Right kidney (tissue), 9 donors: ENCODE measurements at places on chromosomes 5 and 9.
A peak's percentile ranks its signal among the peaks of the same experiment; 100 is the strongest.

DNA sequence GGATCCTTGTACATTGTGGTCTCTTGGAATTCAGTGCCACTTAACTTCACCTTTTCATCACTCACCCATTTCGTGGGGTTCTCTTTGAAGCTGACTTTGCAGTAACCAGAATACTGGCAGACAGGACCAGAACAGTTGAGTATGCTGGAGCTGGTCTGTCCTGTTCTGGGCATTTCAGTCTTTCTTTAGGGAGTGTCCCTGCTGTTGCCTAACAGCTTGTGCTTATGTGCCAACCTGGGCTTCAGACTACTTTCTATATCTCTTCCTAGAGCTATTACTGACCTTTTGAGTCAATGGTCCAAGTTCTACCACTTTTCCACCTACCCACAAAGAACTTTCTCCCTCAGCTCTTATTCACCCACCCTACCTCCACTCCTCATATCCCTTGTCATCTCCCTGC, 10.0 kb upstream of the INSL6 start:
- DNase-seq: no peak

GRCh38 chr5:176389135-176390123, 878 bp downstream of the HIGD2A start:
- DNase-seq: peak; percentile 96

DNA sequence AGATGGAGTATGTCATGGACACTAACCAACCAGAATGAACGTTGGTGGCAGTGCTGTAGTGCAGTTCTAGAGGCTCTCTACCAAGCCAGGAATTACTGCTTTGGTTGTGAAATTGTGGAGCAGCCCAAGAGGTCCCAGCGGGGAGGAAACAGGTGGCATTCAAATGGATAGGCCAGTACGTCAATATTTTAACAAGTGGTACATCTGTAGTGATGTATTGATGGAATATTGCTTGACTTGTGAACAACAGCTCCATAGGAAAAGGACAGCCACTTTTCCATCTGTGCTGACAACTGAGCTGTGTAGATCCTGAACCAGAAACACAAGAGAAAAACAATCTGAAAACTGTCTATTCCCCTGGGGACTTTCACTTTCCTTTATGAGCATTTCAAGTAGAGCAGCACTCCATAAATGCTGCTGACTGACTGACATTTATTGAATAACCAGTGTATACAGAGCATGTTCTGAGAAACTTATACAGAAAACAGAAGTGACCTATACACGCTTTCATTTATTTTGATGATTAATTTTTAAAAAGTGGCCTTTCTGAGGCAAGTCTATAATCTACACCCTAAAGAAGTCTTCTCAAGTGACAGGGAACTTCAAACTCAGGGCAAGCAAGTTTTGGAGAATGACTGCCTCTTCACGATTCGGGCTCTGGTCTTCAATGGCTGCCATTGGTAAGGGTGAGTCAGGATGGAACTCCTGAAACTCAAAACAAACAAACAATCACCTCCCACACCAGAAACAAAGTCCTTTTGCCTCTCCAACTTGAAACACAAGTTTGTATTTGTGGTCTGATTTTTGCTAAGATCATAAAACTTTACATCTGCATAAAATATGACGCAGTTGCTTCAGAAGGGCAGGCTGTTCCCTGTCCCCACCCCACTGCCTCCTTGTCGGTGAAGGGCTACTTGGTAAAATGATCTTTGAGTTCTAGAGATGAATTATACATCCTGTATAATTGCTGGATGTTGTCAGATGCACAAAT, 362.4 kb downstream of the NDUFS4 start:
- no peak for DNase-seq

DNA sequence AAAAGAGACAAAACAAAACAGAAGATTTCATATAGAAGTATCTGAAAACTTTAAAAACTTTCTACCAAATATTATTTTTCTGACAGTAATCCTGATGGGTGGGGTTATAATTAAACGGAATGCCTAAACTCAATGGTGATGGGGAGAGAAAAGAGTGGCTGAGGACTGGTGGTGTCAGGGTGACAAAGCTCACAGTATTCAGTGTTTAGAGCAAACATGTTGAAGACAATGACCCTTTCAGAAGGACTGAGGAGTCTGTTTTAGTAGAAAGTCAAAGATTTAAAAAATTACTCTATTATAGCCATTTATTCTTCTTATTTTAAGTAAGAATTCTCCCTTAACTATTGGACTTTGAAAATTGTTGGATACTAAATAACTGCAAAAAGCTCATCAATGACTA, 1144.0 kb downstream of the TAF11L14 start:
- DNase-seq: no peak

- no peak for DNase-seq
These were observed 15.4 kb downstream of the REEP5 start for GRCh38 chr5:112906637-112907036.

- no peak for DNase-seq
These were observed 50.4 kb upstream of the IRX2 start for GRCh38 chr5:2801577-2802525.

- DNase-seq: peak; percentile 91
These were observed 1.0 kb downstream of the MATR3 start for GRCh38 chr5:139294374-139295165.

DNA sequence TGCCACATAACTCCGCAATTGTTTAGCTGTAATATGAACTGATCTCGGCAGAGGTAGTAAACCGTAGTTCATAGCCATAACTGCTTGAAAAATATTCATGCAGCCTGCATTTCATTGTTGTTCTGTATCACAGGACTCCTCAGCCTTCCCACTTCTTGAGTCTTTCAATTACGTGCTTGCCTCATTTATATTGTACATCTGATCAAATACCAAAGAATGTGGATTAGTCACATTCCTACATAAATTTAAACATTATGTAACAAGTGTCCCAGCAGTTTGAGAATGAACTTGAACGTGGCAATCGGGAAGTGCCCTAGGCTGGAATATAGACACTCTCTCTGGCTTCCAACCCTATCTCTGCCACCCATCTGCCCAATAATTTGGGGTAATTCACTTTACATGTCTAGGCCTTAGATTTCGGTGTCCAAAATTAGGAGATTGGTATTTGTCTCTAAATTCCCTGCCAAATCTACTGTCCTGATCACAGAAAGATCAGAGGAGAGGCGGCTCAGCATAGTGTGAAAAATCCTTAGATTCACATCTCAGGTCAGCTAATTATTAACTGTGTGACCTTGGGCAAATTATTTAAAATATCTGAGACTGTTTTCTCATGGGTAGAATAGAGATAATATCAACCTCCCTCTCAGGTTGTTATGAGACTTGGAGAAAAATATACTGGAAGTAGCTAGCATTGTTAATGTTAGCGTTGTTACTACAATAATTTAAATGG, 215.1 kb upstream of the RFX3 start:
- DNase-seq: peak; percentile 11

DNA sequence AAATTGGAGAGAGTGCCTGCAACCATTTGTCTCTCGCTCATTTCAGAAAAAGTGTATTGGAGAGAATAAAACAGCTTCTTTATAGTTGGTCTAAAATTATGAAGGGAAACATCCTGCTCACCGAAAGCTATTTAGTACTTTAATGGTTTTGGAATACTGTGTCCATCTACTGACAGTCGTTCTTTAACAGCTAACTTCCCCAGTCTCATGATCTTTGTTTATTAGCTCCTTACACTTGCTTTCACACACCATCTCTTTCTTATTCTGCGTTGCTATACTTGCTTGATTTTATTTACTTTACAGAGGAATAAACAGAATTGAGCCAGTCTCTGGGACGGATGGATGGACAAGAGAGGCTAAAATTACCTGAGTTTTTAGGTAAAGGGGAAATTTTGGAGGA, 229.3 kb downstream of the CCDC171 start:
- DNase-seq: no peak

- DNase-seq: no peak
These were observed 252.3 kb upstream of the ADRA1B start for GRCh38 chr5:159663986-159664385.

- no peak for DNase-seq
These were observed 21.5 kb upstream of the COL5A1 start for GRCh38 chr9:134619983-134620661.

DNA sequence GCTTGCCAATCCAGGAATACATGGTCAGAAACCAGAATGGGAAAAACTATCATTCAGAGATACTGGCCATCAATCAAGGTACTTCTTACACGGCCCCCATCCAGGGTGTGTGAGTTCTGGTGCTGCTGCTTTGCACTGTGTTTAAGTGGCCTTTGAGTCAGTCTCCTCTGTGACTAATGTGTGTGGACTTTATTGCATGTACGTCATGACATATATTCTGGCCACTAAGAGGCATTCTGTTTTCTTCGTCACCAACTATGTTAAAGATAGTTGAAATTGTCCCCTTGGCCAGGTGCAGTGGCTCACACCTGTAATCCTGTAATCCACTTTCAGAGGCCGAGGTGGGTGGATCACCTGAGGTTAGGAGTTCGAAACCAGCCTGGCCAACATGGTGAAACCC, 8.5 kb downstream of the EXOSC3 start:
- DNase-seq: no peak

DNA sequence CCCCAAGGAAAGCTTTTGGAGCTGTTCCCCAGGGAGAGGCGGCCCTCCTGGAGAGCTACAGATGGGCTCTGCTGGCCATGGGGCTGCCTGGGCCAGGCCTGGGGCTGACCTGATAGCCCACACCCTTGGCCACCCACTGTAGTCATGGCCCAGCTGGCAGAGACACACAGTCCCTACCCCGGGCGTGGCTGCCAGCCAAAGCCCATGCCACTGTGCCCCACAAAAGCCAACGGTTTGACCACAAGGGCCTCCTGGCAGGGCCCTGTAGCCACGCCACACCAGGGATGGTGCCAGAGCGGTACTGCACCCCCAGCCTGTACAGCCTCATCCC, 15.2 kb downstream of the NACC2 start:
- no peak for DNase-seq

GRCh38 chr5:111172504-111172903, 51.7 kb upstream of the CAMK4 start:
- no peak for DNase-seq

- no peak for DNase-seq
These were observed 423.8 kb upstream of the SLC30A5 start for GRCh38 chr5:68669864-68670575.

DNA sequence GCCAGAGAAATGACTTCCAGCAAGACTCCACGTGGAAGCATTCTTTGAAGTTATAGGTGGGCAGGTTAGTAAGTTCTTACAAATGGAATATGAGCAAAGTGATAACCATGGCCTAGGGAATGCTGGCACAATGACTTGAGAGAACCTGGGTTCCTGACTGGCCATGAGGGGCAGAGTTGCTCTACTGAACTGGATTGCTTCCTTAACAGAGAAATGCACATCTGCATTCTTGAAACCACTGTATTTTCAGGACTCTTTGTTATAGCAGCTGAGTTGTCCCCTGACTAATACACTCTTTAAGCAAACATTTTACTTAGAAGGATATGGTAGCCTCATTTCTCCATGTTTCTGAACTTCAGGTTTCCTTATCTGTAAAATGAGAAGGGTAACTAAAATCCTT, 108.3 kb upstream of the GNA14 start:
- DNase-seq: no peak

DNA sequence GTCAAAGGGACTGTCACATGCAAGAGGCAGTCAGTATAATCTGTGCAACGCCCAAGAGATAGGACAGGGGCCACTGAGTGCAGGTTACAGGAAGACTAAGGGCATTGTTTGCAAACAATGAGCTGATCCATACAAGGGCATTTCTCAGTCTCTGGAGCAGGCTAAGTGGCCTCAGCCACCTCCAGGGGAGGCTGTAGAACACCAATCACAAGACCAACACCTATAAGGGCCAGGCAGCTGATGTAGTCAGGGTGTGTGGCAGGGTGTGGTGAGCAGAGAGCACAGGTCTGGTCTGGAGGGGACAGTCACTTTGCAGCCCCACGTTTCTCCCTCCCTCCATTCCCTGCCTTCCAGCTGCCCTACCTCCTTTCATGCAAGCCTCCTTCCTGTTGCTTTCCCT, 83.2 kb upstream of the ADRA1B start:
- DNase-seq: no peak

GRCh38 chr5:150622157-150622556, 18.3 kb upstream of the SYNPO start:
- no peak for DNase-seq

GRCh38 chr5:71974622-71975021, 132.7 kb upstream of the MAP1B start:
- DNase-seq: no peak

GRCh38 chr5:82912462-82912861, 164.7 kb downstream of the TMEM167A start:
- no peak for DNase-seq

GRCh38 chr9:124202447-124202971, 55.2 kb upstream of the NEK6 start:
- DNase-seq: no peak

GRCh38 chr5:84292788-84293653, 91.7 kb downstream of the EDIL3 start:
- no peak for DNase-seq

DNA sequence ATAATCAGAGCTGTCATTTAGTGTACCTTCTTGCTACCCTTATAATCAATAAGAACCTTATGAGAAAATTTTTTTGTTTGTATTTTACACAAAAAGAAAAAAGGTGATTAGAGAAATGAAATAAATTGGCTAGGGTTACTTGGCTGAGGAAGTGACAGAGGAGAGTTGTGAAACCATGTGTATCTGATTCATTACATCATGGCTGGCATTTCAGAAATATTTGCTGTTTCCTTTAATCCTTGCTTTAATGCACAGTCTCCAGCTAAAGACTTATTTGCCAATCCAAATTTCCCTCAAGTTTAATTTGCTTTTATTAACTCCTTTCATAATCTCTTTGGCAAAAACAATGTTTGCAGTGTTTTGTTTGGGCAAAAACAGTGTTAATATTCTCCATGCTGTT, 543.1 kb downstream of the KIF4B start:
- no peak for DNase-seq

- no peak for DNase-seq
These were observed 37.4 kb downstream of the CCDC125 start for GRCh38 chr5:69295088-69295754.

DNA sequence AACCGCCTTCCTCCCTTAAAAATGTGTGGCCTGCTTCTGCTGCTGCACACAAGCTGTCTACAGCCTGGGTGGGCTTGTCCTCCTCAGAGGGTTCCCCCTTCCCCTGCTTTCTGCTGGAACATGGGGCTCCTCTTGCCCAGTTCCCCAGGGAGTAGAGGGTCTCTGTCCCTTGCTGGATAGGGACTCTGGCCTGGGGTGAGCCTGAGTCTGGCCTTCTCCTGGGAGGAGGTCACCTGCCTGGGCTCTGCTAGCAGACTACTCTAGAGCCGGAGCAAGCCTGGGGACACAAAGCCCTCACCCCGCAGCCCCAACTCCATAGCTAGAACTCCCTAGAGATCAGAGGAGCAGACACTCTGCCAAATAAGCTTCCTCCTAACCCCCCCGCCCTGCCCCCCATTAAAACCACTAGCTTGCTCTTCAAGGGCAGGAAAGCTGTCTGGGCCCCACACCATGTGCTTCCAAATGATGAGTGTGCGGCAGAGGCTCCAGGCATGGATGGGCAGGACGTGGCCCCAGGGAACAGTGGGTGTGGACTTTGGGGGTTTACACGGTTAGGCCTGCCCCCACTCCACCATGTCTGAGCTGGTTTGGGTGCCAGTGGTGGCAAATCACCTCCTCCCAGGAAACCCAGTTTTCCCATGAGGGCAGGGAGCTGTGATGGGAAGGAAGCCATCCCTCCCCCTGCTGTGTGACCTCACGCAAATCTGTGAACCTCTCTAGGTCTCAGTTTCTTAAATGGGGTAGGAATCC, 10.0 kb downstream of the TCF7 start:
- no peak for DNase-seq
